ENCODE measurements at places on chromosomes 2 and 18.

DNA sequence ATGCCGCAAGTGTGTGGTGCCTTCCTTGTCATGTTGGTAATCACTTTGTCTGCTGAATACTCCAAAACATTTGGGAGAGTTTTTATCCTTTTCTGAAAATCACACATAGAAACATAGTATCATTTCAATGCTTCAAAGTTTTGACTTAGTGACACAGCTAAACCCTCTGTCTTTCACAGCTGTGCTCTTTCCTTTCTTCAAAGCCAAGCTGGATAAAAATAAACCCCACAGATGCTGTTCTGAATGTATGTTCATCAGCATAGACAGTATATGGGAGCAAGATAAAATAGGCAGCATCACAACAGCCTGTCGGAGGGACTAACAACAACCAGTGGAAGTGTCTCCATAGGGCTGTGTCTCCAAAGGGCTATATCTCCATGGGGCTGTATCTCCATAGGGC lies 331.3 kb upstream of the DCC start:
- DNase-seq: no peak

DNA sequence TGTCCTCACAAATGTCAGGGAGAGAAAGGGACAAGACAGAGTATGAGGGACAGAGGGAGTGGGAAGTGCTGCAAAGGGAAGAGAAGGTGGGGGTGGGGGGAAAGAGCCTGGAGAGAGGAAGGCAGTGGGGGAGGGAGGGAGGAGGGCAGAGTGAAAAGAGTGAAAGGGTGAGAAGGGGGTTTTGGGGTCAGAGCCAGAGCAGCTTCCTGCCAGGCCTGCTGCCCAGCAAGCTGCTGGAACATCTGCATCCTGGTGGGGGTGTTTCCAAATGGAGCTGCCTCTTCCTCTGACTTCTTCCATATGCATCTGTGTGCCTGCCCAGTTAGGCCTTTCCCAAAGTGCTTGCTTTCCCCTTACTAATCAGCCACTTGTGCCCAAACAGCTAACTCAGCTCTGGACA lies 94.3 kb upstream of the CELF4 start:
- DNase-seq: no peak

DNA sequence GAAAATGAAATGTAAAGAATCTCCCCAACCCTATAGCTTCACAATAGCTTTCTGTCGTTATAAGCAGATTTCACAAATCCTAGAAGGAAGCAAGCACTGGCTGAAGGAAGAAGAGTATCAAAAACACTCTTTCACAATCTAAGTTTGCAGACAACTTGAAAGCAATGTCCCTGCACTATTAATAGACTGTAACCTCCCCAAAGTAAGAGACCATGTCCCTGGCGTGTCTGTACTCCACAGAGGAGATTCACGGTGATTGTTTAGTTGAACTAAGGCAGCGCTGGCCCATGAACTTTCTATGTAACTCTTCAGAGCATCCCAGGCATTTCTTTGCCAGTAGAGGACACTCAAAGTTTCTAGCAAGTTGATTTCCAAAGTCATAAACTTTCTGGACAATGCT lies 128.0 kb upstream of the HNRNPA3 start:
- DNase-seq: no peak

DNA sequence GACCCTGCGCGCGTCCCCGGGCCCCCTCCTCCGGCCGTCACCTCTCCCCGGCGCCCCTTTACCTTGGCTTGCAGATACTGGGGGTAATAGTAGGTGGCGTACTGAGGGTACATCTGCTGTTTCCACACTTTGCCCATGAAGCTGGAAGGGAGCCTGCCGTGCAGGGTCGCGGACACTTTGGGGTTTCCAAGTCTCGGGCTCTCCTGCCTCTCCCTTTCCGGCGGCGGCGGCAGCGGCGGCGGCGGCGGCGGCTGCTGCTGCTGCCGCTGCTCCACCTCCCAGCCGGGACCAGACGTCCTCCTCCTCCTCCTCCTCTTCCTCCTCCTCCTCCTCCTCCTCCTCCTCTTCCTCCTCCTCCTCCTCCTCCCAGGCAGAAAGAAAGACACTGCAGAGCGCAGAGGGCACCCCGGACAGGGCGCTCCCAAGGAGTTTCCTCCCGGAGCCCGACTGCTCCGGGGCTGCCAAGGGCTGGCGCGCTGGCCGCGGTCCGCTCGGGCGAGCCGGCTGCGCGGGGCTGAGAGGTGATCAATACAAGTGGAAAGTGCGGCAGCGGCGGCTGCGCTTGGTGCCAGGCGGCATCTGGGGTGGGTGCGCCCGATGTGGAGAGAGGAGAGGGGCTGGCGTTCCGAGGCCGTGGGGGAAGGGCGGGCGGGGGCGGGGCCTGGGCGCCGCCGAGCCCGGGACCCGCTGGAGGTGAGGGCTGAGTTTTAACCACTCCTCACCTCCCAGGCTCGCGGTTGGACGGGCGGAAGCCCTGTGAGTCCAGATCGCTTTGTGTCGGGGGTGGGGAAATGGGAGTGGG lies at the start of gene RBMS1:
RBMS1 (minus strand) TSS at position 581 of the 802 bp plus-strand sequence; CDS start at position 137, 444 bp downstream.
- DNase-seq: no peak

DNA sequence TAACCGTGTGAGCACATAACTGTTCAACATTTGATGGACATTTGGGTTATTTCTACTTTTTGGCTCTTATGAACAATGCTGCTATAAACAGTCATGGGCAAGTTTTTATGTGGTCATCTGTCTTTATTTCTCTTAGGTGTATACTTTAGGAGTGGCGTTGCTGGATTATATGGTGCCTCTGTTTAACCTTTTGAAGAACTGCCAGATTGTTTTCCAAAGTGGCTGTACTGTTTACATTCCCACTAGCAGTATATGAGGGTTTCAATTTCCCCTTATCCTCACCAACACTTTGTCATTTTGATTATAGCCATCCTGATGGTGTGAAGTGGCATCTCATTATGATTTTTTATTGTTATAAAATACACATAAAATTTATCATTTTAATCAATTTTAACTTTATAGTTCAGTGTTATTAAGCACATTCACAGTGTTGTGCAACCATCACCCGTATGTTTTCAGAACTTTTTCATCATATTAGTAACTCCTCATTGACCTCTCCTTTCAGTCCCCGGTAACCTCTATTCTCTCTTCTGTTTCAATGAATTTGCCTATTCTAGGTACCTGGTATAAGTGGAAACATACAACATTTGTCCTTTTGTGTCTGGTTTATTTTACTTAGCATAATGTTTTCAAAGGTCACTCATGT lies 55.4 kb downstream of the EML4 start:
- no peak for DNase-seq

DNA sequence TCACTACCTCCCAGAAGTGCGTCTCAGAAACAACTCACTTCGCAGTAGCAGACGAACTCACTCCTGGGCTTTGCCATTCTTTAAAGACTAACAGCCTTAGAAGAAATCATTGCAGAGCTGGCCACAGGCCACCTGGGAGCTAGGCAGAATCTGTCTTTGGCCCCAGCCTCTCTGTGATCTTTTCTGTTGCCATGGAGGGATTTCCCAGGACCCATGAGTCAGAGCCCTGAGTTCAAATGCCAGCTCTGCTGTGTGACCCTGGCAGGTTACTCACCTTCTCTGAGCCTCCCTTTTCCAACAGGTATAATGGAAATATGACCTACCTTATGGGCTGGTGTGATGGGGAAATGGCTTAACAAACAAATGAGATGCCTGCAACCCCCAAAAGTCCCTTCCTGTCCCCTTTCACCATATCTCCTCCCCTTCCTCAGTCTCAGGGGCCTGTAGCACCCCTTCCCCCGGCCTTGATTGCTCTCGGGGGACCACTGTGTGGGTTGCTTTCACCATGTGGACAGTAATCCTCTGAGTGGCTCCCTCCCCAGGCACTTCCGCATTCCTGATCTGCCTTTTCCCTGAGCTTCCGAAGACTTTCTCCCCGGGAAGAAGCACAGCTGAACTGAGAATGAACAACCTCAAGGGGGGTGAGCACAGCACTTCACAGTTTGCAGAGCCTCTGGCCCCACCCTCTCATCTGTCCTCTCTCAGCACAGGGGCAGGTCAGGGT lies 34.0 kb upstream of the SLC66A3 start:
- no peak for DNase-seq

Data from stimulated activated CD8-positive, alpha-beta memory T cell treated with anti-CD3 and anti-CD28 coated beads, Interleukin-7, amount 100 ng/mL, for 1 hour (primary cell).